ENCODE measurements at places on chromosomes 3 and 15.
A peak's percentile ranks its signal among the peaks of the same experiment; 100 is the strongest.

- DNase-seq, result no peak
These were observed 43.9 kb downstream of the THBS1 start for GRCh38 chr15:39624806-39625205.

GRCh38 chr3:84547971-84548970 is 410.5 kb upstream of the CADM2 start:
- DNase-seq, result peak; percentile 51

DNA sequence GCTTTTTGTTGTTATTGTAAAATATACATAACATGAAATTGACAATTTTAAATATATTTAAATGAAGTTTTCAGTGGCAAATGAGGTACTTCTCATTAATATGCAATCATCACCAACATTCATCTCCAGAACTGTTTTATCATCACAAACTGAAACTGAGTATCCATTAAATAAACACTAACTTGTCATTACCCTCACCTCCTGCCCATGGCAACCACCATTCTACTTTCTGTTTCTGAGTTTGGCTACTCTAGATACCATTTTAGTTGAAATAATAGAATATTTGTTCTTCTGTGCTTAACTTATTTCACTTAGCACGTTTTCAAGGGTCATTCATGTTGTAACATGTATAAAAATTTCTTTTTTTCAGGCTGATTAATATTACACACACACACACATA is 834.3 kb downstream of the PLOD2 start:
- DNase-seq, result no peak

- no peak for DNase-seq
These were observed 738.8 kb upstream of the GOLIM4 start for GRCh38 chr3:168834558-168834957.

- no peak for DNase-seq
These were observed 277.5 kb upstream of the P2RY1 start for GRCh38 chr3:152557302-152557999.

- no peak for DNase-seq
These were observed 139.3 kb downstream of the NFKBIZ start for GRCh38 chr3:101988596-101988995.

GRCh38 chr15:25763331-25763751 is 99.8 kb downstream of the ATP10A start:
- DNase-seq, result no peak

- DNase-seq, result peak; percentile 66
These were observed 27.0 kb downstream of the PSTPIP1 start for GRCh38 chr15:77021803-77022381.

GRCh38 chr3:52777959-52778805 is 783 bp downstream of the ITIH1 start:
- DNase-seq, result no peak

DNA sequence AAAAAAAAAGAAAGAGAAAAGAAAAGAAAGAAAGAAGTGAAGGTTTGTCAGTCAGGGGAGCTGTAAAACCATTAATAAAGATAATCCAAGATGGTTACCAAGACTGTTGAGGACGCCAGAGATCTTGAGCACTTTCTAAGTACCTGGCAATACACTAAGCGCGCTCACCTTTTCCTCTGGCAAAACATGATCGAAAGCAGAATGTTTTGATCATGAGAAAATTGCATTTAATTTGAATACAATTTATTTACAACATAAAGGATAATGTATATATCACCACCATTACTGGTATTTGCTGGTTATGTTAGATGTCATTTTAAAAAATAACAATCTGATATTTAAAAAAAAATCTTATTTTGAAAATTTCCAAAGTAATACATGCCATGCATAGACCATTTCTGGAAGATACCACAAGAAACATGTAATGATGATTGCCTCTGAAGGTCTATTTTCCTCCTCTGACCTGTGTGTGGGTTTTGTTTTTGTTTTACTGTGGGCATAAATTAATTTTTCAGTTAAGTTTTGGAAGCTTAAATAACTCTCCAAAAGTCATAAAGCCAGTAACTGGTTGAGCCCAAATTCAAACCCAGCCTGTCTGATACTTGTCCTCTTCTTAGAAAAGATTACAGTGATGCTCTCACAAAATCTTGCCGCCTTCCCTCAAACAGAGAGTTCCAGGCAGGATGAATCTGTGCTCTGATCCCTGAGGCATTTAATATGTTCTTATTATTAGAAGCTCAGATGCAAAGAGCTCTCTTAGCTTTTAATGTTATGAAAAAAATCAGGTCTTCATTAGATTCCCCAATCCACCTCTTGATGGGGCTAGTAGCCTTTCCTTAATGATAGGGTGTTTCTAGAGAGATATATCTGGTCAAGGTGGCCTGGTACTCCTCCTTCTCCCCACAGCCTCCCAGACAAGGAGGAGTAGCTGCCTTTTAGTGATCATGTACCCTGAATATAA is 2.0 kb downstream of the B2M start:
- no peak for DNase-seq

GRCh38 chr3:124362455-124362854 is 367.8 kb upstream of the UMPS start:
- DNase-seq, result no peak

DNA sequence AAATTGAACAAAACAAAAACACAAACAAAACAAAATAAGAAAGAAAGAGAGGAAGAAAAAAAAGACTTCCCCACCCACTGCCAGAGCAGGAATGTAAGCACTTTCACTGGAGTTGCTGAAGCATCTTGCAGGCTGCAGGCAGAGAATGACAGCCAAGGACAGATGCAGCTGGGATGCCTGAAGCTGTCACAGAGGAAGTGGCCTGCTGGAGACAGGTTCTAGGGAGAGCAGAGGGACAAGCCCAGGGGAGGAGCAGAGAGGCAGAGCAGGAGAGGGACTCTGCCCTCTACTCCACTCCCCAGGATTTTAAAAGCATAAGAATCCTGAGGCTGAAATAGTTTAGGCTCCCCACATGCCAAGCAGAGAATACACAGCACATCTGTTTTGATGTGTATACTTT is 326.2 kb downstream of the TUSC7 start:
- DNase-seq, result no peak

GRCh38 chr15:37536967-37537605 is 397.4 kb upstream of the TMCO5A start:
- no peak for DNase-seq

GRCh38 chr3:155158346-155159037 is 78.4 kb downstream of the MME start:
- no peak for DNase-seq

GRCh38 chr15:91238644-91239425 is 138.8 kb downstream of the SV2B start:
- DNase-seq, result no peak

- peak; percentile 29 for DNase-seq
These were observed 50.3 kb downstream of the MED12L start for GRCh38 chr3:151135541-151136337.

DNA sequence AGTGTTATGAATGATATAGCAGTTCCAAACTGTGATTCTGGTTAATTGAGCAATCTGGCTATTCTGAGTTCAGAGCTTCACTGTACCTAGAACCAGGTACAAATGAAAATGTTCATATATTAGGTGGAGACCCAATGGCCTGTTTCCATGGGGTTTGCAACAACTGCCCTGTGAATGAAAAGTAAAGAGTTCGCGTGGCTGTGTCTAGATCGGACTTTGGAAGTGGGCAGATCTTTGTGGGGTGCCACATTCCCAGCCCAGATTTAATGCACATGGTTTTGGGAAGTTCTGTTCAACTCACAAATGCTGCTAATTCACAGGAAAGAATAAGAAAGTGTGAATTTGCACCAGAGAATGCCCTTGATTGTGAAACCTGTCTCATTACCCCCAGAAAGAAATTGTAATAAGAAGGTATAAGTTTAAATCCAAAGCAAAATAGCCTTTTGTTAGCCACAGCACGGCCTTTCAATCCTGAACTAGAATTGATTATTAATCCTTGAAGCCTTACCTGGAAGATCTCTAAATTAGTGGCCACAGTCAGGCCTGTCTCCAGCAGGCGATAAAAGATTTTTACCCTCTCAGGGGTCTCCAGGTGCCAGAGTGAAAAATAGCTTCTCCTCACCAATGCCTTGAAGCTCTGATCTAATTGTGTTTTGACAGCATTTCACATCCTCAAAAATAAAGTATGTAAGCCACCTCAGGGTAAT is 22.6 kb downstream of the WHAMM start:
- no peak for DNase-seq

GRCh38 chr3:49781415-49782199 is 4.7 kb downstream of the IP6K1 start:
- no peak for DNase-seq

DNA sequence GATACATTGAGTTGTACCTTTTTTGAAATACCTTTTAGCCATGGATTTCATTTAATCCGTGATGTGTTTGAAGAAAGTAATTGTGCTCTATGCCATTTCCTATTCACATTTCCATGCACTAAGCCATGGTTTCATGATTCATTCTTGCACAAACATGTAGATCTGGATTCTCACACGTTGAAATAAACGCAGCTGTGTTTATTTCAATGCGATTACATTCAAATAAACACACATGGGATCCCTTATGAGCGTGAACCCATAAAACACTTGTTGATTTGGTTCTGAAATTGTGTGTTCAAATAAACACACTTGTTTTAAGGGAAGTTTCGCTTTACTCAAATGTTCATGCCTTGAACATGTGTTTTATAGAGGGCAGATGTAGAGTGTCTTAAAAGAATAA is 39.2 kb downstream of the BBX start:
- no peak for DNase-seq

- DNase-seq, result no peak
These were observed 29.4 kb upstream of the MYZAP start for GRCh38 chr15:57562196-57562769.

GRCh38 chr3:171653701-171654100 is 156.6 kb downstream of the PLD1 start:
- DNase-seq, result no peak

DNA sequence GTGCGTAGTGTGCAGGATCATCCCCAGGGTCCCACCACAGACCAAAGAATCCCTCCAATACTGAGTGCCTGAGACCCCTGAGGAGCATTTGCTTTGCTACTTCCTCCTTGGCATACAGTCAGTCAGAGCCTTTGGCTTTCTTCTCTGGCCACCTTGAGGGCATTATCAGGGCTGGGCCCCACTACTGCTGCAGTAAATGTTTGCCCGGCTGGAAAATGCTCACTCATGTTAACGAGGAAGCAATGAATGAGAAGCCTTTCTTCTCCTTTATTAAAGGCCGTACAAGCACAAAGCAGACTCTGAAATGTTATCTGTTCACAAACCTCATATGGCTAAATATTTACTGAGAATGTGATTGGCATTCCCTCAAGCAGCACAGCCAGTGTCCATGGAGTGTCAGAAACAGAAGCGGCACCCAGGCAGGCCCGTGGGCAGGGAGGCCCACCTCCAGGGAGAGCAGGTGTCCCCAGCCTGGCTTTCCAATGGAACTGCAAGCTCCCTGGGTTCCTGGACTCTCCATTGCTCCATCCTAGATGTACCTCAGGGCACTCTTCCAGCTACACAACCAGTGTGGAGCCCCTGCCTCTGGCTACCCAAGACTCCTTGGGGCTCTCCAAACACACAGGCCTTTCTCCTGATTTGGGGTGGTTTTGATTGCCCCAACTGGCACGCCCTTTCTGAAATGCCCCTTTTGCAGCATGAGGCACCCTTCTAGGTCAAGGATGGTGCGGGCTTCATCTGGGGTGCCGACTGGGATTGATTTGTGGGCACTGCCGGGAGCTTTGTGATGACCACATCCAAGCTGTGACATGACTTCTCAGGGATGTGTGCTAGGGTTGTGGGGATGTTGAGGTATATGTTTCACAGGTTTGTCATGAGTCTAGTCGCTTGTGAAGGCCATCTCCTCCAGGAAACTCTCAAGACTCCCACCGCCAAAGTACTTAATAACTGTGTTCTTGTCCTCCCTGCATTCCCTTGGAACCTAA is 195.6 kb downstream of the FAM43A start:
- no peak for DNase-seq

- no peak for DNase-seq
These were observed 78.1 kb upstream of the EOMES start for GRCh38 chr3:27800261-27800660.

DNA sequence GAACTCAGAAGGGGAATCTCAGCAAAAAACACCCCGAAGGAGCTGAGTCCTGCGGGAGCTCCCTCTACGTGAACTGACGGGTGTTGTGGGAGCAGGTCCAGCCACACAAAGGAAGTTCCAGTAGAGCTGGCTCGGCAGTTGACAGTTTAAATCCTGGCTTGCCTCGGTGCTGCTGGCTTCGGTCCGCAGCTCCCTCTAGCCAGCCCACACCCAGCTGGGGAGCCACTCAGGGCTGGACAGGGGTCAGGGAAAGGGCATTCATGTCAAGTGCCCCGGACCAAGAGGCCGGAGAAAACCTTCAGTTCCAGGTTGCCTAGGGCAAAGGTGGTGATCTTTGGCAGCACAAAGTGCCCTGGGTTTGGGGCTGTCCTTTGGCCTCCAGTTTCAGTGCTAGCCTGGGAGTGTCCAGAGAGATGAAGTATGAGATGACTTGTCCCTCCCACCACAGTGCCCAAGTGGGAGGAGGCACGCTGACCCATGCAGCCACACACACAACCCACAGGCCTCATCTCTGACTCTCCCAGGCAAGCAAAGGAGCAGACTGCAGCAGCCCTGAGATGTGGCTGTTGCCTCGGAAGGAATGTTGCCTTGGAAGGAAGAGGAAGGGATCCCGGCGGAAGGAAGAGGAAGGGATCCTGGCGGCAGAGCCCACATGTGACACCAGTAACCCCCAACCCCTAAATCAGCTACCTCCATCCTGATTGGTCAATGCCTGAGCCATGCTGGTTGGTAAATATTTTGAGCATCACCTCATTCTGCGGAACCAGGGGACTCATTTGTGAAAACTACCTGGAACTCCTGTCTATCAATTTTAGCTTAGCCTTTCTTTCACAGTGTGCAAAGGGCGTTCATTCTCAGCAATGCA is 13.9 kb upstream of the ANPEP start:
- DNase-seq, result no peak

DNA sequence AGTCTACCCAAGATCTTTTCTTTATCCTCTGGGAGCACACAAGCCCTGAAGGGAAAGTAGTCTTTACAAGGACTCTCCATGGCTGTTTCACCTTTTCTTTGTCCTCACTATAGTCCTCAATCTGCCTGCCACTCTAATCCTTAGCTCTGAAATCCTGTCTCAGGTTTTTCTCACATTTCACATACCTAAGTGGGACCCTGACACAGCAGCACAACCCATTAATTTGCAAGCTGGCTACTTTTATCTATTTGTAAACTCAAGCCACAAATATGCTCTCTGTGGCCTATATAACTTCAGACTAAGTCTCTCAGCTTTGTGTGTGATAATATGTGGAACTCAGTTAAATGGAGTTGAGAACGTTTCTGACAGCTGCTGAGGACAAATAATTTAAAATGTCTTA is 19.8 kb downstream of the SIN3A start:
- no peak for DNase-seq

GRCh38 chr3:73529308-73530021 is 95.3 kb downstream of the PDZRN3 start:
- no peak for DNase-seq

DNA sequence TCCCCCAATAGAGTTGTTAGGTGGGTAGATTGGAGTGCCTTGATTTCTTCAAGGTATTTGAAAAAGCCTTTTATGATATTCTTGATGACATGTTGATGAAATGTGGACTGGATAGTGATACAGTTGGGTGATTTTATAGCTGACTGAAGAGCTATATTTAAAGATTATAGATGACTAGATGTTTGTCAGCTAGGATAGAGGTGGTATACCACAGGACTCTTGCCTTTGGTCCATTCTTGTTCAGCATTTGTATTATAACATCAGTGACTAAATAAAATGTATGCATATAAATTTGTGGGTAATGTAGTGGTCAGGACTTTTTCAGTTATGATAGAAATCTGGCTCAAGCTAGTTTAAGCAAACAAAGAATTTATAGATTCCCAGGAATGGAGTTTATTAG is 143.9 kb downstream of the ZNF609 start:
- DNase-seq, result no peak
